Progenitor cell of endocrine pancreas (in vitro differentiated cells): ENCODE measurements at places on chromosomes 7 and 10. TPM values are rescaled to one million over a fixed set of nuclear protein-coding genes. Genes with fewer than 3 reads are reported as not detected.

- no peak overlapping the region for H3K27ac ChIP-seq
- H3K36me3 ChIP-seq = peaks cover 17% of the 10 kb centered on the region
- no peak for DNase-seq
- H3K4me3 ChIP-seq = no peak overlapping the region
- H3K4me1 ChIP-seq = peaks cover 13% of the 10 kb centered on the region
These were observed 100.8 kb downstream of the PRTFDC1 start for GRCh38 chr10:24851629-24852028.

DNA sequence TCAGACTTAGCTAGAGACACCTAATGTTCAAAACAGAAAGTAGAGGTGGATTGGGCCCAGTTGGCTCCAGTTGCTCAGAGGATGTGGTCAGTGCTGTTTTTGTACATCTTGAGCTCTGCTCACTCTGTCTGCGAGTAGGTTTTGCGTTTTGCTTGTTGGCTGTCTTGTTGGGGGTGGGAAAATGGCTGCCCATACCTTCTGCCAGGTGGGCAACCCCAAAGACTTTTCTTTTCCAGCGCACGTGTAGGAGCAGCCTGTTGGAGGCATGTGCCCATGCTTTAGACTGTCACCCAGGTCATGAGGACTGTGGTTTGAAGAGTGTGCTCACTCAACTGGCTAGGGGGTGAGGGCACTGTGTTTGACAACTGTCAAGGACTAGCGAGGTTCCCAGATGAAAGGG, 73.9 kb downstream of the KAT6B start:
- no peaks in the 10 kb centered on the region for H3K27me3 ChIP-seq
- H3K36me3 ChIP-seq = no peaks in the 10 kb centered on the region
- H3K4me1 ChIP-seq = peaks cover 33% of the 10 kb centered on the region
- DNase-seq = no peak
- no peak overlapping the region for H3K4me3 ChIP-seq

DNA sequence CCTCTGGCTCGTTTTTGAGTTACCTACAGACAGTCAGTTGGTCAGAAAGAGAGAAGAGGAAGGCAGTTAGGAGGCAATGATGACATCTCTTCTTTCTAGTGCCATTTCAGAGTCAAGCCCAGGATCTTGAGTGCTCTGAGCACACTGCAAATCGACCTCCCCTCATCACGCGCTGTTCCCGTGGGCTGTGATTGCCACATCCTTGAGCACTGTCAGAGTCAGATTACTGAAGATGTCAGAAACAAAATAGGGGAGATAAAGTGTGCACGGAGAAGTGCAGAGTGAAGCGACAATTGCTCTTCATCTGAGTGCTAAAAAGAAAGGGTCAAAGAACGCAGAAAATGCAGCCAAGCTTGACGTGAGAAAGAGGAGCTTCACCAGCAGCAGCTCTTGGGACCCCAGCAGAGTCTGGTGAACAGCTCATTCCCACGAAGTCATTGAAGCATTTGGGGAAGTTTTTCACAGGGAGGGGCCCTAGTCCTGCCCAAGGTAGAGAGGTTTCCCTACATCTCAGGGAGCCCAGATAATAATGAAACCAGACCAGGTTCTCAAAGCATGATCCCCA, 661.7 kb upstream of the AUTS2 start:
- H3K36me3 ChIP-seq = peaks cover 2% of the 10 kb centered on the region
- no peak overlapping the region for H3K27ac ChIP-seq
- no peaks in the 10 kb centered on the region for H3K4me1 ChIP-seq
- no peak overlapping the region for H3K4me3 ChIP-seq

GRCh38 chr10:7610651-7611389, 55.9 kb downstream of the ITIH5 start:
- peaks cover 5% of the 10 kb centered on the region for H3K4me1 ChIP-seq
- no peak overlapping the region for H3K4me3 ChIP-seq
- H3K27me3 ChIP-seq = peaks cover 16% of the 10 kb centered on the region
- no peak overlapping the region for H3K27ac ChIP-seq
- no peak for DNase-seq

DPYSL4 gene
- total RNA-seq = 54.6 and 55.9 TPM in 2 replicates

INSYN2A gene
- total RNA-seq = not detected in 2 replicates

- no peak for DNase-seq
- H3K4me3 ChIP-seq = no peak overlapping the region
- no peak overlapping the region for H3K27ac ChIP-seq
- no peaks in the 10 kb centered on the region for H3K4me1 ChIP-seq
- H3K27me3 ChIP-seq = peaks cover 6% of the 10 kb centered on the region
- no peaks in the 10 kb centered on the region for H3K36me3 ChIP-seq
These were observed 64.1 kb upstream of the DIP2C start for GRCh38 chr10:753530-753929.

DNA sequence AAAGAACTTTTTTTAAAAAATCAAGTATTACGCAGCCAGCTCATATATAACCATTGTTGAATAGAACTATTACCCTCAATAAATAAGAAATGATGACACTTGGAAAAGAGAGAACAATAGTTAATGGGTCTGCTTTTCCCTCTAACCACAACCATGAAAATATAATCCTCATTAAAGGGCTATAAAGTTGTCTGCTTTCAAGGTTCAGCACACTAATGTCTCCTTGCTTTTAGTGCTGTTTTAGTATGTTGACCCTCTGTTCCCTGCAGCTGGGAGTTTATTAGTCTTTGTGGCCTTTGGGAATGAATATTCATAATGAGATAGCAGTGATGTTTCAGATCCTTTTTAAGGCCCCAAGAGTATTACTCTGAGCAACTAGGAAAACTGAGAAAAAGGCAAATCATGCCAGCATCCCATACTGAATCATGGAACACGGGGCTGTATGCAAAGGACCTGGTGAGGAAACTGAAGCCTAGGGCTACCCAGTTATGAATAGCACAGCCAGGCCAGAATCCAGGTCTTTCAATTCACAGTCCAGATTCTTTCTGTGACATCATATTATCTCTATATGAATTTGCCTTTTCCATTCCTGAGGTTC, 332.0 kb upstream of the LRGUK start:
- H3K36me3 ChIP-seq = peaks cover 2% of the 10 kb centered on the region
- no peak for DNase-seq
- H3K4me1 ChIP-seq = no peaks in the 10 kb centered on the region

- H3K27me3 ChIP-seq = no peaks in the 10 kb centered on the region
- no peaks in the 10 kb centered on the region for H3K36me3 ChIP-seq
- DNase-seq = no peak
These were observed 55.9 kb upstream of the NFE2L3 start for GRCh38 chr7:26096136-26096535.

DNA sequence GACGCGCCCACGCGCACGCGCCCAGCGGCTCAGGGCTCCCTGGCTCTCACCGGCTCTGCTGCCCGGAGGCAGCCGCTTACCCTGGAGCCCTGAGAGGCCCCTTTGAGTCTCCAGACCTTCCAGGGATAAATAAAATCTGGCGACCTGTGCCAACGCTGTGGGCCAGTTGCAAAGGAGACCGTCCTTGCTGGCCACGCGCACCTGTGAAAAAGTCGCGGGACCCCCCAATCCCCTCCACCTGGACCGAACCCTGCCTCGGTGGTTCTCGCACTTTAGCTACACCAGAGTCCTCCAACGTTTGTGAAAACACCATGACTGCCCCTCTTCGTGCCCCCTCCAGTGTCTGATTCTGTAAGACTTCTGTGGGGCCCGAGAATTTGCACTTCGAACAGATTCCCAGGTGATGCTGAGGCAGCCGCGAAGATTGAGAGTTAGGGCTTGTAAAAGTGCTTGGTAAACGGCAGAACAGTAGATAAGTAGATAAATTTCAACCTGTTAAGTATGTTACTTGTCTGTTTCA, 102.4 kb upstream of the SVIL start:
- peak overlapping the region; percentile 89 for H3K27ac ChIP-seq
- H3K36me3 ChIP-seq = no peaks in the 10 kb centered on the region
- H3K4me1 ChIP-seq = peaks cover 33% of the 10 kb centered on the region
- peaks cover 8% of the 10 kb centered on the region for H3K27me3 ChIP-seq

- no peak overlapping the region for H3K4me3 ChIP-seq
- no peak overlapping the region for H3K27ac ChIP-seq
- peaks cover 6% of the 10 kb centered on the region for H3K4me1 ChIP-seq
- H3K27me3 ChIP-seq = no peaks in the 10 kb centered on the region
These were observed 527.1 kb upstream of the FOXK1 start for GRCh38 chr7:4154882-4155535.

TMEM236 gene
- 0.07 TPM in 2 replicates for total RNA-seq

DNA sequence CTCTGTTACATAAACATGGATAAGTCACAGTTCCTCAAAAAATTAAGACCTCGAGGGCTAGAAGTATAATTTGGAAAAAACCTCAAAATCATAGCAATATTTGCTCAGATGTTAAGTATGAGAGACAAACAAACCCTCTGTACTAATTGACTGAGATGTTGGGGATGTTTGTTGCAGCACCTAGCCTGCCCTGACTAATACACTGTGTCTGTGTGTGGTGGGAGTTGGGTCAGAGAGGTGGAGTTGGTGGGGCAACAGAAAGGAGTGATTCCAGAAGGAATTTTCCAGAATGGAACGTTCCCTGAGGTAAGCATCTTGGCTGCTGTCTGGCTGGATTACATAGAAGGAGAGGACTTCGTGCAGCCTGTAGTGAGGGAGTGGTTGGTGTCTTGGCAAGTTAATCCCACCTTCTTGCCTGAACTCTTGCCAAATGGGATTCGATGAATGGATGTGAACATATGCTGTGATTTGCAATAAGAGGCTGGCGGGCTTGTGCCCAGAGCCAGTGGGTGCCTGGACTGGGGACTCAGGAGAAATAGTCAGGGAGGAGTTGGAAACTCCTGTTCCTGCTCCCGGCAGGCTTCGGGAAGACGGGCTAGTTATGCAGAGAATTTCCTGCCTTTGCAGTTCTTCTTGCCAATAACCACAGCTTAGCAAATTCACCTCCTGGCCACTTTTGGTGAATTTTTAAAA, 9.3 kb upstream of the FAM180A start:
- H3K27ac ChIP-seq = no peak overlapping the region
- H3K4me1 ChIP-seq = peaks cover 3% of the 10 kb centered on the region
- H3K27me3 ChIP-seq = no peaks in the 10 kb centered on the region
- no peak for DNase-seq
- H3K36me3 ChIP-seq = no peaks in the 10 kb centered on the region

CXCL12 gene
- 4.2 and 4.6 TPM in 2 replicates for total RNA-seq

- no peak overlapping the region for H3K27ac ChIP-seq
- DNase-seq = no peak
- peaks cover 28% of the 10 kb centered on the region for H3K4me1 ChIP-seq
These were observed 207.6 kb downstream of the AHR start for GRCh38 chr7:17506095-17506494.

GHRHR gene
- not detected in 2 replicates for total RNA-seq

DNA sequence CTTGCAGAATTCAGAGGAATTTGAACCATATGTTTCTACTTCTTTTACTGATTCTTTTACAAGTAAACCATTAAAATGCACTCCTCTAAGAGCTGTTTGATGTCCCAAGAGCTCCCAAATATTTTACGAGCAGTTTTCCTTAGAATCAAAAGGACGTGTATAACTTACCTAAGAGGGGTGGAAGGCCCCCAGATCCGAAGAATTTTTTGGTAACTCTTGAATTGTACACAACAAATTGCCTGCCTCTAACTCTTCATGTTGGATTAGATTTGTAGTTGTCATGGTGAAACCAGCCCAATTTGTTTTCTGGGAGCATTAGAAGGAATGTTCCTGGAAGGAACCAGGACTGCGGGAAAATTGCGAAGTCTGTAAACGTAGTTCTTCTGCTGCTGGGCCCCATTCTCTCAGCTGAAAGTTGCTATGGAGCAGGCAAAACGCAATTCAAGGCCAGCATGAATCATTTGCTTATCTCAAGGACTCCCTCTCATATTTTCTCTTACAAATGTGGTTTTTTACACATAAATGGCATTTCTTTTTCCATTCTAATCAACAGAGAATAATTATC, 124.8 kb upstream of the TMEM72 start:
- peaks cover 2% of the 10 kb centered on the region for H3K4me1 ChIP-seq
- H3K27ac ChIP-seq = no peak overlapping the region
- no peak overlapping the region for H3K4me3 ChIP-seq
- no peaks in the 10 kb centered on the region for H3K36me3 ChIP-seq
- no peak for DNase-seq

DNA sequence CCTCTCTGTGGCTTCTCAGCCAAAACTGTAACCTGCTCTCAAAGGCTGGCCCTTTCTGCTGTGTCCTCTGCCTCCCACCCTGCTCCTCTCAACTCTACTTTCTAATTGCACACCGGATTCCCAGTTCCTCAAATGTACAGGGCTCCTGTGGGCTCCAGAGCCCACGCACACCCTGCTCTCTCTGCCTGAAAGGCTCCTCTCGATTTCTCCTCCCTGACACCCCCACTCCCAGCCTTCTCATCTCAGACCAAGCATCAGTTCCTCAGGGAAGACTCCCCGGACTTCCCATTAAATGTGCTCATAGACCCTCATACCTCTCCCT, 111.7 kb upstream of the STEAP1B start:
- DNase-seq = no peak
- H3K27me3 ChIP-seq = no peaks in the 10 kb centered on the region
- no peak overlapping the region for H3K4me3 ChIP-seq
- no peaks in the 10 kb centered on the region for H3K4me1 ChIP-seq
- no peaks in the 10 kb centered on the region for H3K36me3 ChIP-seq

DNA sequence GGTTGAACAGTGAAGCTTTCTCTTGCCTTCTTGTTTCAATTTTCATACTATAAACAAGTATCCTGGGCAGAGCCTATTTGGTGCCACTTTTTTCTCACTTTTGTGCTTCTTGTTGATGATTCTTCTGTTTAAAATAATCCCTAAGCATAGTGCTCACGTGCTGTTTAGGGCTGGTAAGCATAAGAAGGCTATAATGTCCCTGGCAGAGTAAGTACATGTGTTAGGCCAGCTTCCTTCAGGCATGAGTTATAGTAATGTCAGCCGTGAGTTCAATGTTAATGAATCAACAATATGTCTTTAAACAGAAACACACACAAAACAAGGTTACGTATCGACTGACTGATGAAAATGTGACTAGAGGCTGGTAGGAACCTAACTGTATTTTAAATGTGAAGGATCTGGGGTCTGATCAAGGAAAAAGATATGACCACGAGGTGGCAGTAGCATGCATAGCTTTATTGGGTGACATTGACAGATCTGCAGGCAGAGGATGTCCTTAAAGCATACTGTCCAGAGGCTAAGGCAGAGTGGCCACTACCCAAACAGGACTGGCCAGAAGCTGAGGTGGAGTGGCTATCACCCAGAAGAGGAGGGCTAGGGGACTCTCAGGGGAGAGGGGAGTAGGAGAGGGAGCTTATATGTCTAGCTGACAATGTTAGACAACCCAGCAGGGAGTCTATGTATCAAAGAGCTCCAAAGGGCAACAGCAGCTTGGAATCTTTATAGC, 113.7 kb downstream of the BRAF start:
- peak; percentile 33 for DNase-seq

- H3K27ac ChIP-seq = no peak overlapping the region
- H3K4me3 ChIP-seq = no peak overlapping the region
- DNase-seq = no peak
- peaks cover 3% of the 10 kb centered on the region for H3K36me3 ChIP-seq
- peaks cover 3% of the 10 kb centered on the region for H3K4me1 ChIP-seq
- no peaks in the 10 kb centered on the region for H3K27me3 ChIP-seq
These were observed 79.3 kb upstream of the IL6 start for GRCh38 chr7:22647451-22648257.

DNA sequence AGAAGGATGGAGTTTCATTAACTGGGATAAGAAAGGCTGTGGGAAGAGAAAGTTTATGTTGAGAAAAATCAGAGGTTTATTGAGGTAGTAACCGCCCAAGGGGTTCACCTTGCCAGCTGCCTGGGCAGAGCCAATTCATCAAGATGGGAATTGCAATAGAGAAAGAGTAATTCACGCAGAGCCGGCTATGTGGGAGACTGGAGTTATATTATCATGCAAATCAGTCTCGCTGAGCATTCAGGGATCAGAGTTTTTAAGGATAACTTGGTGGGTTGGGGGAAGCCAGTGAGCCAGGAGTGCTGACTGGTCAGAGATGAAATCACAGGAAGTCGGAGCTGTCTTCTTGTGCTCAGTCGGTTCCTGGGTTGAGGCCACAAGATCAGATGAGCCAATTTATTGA, 70.6 kb downstream of the MALRD1 start:
- H3K4me1 ChIP-seq = no peaks in the 10 kb centered on the region
- no peak for DNase-seq

CLRN3 gene
- 2.7 and 3.2 TPM in 2 replicates for total RNA-seq
